Suprapubic skin (tissue), 4 donors: ENCODE measurements at places on chromosomes 6 and 20. TPM values are rescaled to one million over a fixed set of nuclear protein-coding genes. Genes with fewer than 3 reads are reported as not detected.

GRCh38 chr20:21520702-21521595 is 7.1 kb upstream of the NKX2-2 start:
- no peak for DNase-seq

The TAF4 gene
- 31.8 TPM for total RNA-seq

DNA sequence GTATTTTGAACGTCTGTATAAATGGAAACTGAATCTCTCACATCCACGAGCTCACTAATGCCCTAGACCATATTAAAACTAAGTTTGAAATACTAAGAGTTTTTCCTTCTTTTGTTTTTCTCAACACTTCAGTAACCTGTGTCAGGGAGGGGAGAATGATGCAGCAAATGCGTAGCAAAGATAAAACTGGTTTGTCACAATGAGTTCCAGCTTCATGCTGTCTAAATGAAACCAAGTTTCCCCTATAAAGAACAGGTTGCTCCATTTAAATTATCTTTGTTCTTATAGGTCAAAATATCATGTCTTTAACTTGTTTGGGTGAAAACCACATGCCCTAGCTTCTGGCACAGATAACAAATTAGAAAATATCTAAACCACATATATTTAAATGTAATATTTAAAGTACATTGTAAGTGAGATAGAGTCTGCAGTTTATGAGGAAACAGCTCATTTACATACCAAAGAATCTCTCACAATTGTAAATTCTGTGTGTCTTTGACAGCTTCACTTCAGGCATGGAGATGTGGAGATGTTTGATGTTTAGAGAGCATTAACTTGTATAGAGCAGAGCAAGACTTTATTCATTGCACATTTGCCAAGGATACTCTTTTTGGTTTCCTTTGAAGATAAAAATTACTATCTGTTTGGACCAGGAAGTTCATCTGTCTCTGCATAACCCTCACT is 7.3 kb downstream of the TRDN start:
- DNase-seq: no peak

- DNase-seq: no peak
These were observed 432.7 kb upstream of the ARID1B start for GRCh38 chr6:156344491-156344890.

The TFAP2C gene
- total RNA-seq: 100 TPM

DNA sequence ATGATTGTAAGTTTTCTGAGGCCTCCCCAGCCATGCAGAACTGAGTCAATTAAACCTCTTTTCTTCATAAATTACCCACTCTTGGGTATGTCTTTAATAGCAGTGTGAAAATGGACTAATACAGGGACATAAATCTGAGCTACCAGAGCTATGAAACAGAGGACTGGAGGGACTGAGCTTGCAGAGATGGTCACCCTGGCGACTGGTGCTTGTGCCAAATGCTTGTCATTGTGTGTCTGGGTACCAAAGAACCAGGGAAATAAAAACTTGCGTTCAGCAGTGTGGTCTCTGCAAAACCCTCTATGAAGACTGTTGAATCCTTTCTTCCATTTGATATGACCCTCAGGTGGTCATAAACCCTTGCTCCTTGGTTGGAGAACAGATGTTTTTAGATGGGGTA is 105.1 kb upstream of the PRL start:
- no peak for DNase-seq

The OR2H2 gene
- total RNA-seq: not detected

The PDE7B gene
- total RNA-seq: 0.48 TPM

The SLC17A1 gene
- not detected for total RNA-seq

DNA sequence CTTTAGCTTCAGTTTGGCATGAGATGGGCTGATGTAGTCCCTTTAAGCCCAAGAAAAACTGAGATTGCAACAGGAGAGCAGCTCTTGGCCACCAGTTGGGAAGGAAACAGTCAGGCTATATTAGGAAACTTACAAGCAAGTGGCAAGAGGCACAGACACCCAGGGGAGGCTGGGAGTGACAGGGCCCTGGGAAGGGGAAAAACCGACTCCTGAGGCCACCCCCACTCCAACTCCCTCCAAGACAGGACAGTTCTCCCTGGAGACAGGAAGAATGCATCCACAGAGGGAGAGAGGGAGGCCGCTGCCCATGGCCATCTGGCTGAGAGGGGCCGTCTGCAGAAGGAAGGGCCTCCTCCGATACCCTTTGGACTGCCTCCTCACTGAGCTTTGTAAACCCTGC is 20.5 kb downstream of the JPH2 start:
- no peak for DNase-seq

The GABRR1 gene
- total RNA-seq: 0.52 TPM

GRCh38 chr6:92468066-92468465 is 951.3 kb downstream of the EPHA7 start:
- no peak for DNase-seq

DNA sequence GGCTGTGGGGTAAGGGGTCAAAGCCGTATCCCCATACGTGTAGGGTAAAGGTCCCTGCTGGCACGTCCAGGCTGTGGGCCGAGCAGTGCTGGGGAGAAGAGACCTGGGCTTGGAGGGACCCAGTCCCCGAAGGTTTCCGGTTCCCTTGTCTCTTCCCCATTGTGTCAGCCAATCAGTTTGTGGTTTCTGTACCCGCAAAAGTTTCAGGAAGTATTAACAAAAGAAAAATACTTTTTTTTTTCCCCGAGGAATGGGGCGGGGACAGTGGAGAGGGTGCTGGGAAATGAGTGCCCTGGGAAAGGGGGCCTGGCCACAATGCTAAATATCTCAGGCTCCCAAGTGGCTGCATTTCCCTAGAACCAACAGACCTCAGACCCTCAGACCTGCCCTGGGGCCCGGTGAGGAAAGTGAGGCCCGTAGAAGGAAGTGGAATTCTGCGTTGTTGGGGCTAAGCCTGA is 15.2 kb upstream of the AMD1 start:
- no peak for DNase-seq

DNA sequence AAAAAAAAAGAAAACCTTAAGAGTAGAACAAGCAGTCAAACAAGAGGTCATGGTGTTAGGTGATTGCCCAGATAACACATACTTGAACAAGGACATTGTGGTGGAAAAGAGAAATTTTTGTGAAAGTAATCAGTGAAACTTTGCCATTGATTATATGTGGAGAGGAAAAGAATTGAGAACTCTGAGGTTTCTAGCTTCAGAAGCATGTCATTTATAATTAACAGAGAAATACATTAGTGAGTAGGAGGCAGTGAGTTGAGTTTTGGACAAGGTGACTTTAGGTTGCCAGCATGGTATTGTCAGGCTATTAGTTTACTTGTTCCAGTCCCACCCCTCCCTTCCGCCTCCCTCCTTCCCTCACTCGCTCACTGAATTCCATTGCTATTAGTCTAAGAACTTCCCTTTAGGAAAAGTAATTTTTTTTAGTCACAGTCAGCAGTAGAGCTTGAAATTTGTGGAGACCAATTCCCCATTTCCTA is 17.2 kb downstream of the TAB2 start:
- no peak for DNase-seq

The NRSN1 gene
- total RNA-seq: not detected

- peak; percentile 63 for DNase-seq
These were observed 20.7 kb downstream of the FAM50B start for GRCh38 chr6:3869632-3870527.
